ENCODE measurements at places on chromosomes 11 and 22.

DNA sequence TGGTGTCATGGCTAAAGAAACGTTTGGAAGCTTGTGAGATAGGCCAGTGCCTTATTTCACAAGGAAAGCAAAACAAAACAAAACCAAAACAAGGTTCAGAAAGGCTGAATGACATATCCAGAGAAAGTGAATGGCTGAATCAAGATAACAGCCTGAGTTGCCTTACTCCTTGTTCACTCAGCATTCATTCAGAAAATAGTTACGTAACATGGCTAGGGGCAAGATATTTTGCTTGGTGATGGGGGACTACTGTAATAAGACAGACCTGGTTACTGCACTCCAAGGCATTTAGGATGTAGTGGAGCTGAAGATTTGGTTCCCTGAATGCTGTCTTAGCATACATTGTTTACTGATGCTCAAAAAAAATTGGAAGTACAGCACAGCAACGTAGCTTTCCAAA lies 47.7 kb downstream of the C11orf91 start:
- DNase-seq: no peak

GRCh38 chr22:39214383-39215069 lies 30.3 kb downstream of the PDGFB start:
- no peak for DNase-seq

DNA sequence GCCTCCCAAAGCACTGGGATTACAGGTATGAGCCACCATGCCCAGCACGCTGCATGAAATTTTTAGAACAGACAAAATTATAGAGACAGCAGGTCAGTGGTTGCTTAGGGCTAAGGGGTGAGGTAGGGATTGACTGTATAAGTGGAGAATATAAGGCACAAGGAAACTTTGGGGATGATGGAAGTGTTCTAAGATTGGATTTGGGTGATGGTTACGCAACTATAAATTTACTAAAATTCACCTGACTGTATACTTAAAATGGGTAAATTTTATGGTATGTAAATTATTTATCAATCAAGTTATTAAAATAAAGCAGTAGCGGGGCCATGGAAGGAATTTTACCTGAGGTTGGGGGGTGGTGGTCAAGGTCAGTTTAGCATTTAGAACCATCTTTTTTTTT lies 16.4 kb upstream of the POLD3 start:
- DNase-seq: no peak

DNA sequence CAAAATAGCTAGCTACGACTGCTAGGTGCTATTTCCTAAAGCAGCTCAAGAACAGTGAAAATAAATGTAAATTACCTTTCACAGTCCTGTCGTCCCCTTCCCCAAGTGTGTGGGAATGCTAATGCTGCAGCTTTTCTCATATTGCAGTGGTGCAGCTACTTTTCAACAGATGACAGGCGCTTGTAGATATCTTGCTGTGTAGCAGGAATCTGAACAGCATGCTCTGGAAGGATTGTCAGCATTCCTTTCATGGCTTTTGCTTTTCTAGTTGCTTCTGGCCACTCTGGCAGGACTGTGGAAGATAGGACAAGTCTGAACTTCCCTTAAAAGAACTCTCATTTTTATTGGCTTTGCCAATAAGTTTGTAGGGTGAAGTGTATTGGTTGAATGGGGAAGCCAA lies 18.8 kb downstream of the FAR1 start:
- no peak for DNase-seq

DNA sequence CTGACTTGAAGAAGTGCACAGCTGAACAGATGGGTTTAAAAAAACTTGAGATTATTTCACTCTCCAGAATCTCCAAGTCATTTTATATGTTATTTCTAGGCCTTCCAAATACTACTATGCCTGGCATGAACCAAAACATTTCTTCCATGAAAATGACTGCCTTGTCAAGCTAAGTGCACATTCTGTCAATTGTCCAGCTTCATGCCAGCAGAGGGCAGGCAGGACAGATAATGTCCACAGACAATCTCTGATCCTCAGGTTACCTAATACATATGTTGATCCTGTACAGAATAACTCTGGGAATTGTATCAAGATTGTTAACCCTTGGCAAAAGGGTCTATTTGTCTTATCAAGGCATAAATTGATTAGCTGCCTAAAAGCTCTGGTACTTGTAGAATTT lies 229.5 kb downstream of the AASDHPPT start:
- no peak for DNase-seq

GRCh38 chr11:109109571-109110315 lies 312.2 kb upstream of the C11orf87 start:
- DNase-seq: no peak

- no peak for DNase-seq
These were observed 85.3 kb upstream of the MYO18B start for GRCh38 chr22:25656724-25657123.

- no peak for DNase-seq
These were observed 371.6 kb downstream of the CADM1 start for GRCh38 chr11:115132436-115133228.

DNA sequence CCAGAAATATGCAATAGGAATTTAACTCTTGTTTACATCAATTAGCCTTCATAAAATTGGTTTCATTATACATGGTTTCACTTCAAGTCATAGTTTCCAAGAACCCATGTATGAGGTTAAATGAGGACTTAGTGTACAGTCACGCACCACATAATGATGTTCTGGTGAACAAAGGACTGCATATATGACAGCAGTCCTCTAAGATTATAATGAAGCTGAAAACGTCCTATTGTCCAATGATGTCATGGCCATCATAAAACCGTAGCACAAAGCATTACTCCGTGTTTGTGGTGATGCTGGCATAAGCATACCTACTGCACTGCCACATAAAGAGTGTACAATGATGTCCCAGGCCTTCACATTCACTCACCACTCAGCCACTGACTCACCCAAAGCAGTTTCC lies 31.1 kb downstream of the SMCO4 start:
- no peak for DNase-seq

- DNase-seq: no peak
These were observed 7.3 kb downstream of the CADM1 start for GRCh38 chr11:115496892-115497291.

GRCh38 chr22:39176143-39176713 lies 23.7 kb upstream of the CBX7 start:
- no peak for DNase-seq

GRCh38 chr11:117933930-117934329 lies 4.7 kb upstream of the TMPRSS13 start:
- no peak for DNase-seq

DNA sequence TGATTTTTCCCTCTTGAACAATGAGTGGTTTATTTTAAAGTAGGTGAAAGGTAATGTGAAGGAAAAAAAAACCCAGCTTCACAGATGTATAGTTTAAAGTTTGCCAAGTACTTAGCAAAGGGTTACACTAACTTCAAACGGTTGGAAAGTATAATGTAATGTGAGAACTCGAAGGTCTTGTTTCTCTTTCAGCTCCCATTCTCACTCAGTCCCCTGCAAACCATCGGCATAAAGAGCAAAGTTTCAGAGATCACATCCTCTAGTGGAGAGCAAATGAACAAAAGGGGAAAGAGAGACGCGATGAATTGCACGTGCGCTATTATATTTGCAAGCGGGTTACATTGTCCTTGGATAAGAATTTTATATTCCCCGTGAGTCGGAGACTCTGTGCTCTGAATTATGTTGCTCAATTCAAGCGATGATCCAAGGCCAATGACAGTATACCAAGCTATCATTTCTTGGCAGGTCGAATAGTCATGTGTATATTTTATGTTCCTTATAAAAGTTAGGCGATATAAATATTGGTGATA lies 37.6 kb upstream of the BIRC3 start:
- DNase-seq: peak; percentile 2

DNA sequence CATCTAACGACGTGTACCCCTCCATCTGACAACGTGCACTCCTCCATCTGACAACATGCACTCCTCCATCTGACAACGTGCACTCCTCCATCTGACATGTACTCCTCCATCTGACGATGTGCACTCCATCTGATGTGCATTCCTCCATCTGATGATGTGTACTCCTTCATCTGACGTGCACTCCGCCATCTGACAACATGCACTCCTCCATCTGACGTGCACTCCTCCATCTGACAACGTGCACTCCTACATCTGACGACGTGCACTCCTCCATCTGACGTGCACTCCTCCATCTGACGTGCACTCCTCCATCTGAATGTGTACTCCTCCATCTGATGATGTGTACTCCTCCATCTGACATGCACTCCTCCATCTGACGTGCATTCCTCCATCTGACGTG lies 8.0 kb upstream of the IL17REL start:
- DNase-seq: no peak

DNA sequence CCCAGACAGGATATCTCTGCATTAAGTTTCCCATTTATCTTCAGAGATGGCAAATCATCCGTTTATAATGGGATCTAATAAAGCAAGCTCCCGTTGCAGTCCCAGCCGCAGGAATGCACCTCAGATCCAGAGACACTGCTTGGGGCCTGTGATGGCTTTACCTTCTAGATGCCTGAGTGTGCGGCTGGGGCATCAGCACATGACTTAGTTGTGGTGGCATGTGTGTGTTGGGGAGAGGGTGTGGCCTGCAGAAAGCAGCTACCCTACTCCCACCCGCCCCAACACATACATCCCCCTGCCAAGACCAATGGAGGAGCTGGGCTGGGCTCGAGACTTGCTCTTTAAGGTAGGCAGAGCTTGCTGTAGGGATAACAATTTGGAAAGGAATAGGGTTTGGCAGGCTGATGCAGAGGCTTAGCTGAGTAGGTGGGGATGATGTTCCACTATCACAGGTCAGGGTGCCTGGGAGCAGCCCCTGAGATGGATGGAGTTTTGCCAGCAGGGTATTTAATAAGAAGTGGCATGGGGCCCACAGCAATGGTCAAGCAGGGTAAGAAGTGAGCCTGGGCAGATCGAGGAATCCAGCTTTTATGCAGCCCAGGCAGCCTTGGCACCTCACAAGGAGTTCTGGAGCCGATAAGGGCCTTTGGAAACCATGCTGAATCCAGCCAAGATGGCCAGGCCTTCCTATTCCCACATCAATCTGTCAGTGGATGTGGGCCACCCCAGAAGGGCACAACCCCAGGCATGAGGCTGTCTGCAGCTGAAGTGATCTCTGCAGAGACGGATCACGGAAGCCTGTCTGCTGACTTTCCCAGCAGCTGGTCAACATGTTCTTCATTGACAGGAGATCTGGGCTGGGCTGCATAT lies 601.3 kb downstream of the BUD13 start:
- no peak for DNase-seq

DNA sequence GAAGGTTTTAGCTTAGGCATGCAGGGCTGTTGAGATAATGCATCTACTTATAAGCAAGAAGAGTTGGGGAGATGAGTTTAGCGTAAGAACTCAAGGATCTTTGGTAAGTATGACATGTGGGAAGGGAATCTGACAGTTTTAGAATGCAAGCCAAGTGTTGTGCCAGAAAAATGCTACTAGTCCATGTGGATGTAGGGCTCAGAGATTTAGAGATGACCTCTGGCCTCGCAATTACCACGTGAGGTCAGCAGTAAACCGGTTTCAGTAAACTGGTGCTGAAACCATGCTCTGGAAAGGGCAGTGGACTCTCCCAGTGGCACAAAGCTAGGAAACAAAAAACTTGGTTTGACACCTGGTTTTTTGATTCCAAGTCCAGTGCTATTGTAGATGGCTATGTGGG lies 18.9 kb downstream of the MRPL16 start:
- no peak for DNase-seq

GRCh38 chr11:37505406-37505805 lies 907.4 kb upstream of the RAG2 start:
- no peak for DNase-seq

- no peak for DNase-seq
These were observed 27.5 kb downstream of the ARVCF start for GRCh38 chr22:19988965-19989724.

DNA sequence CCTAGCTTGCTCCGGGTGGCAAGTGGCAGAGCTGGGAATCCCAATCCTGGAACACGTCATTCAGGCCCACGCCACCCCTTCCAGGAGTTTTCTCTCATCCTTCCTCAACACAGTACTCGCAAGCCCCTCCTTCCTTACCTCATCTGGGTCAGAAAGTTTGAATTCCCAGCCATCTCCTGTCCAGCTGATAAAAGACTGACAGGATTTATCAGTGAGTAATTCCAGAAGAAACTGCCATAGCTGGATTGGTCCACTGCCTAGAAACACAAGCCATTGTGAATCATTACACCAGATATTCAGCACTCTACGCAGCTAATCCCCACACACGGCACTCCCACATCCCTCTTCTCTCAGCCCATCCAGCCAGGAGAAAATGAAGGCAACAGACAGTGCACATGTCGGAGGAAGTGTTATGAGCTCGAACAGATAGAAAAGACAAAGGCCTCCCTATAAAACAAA lies 124.0 kb downstream of the ETS1 start:
- DNase-seq: no peak

GRCh38 chr11:70107756-70108155 lies 29.6 kb downstream of the ANO1 start:
- DNase-seq: no peak

- DNase-seq: no peak
These were observed 4.5 kb downstream of the FAM118A start for GRCh38 chr22:45314054-45314721.

- no peak for DNase-seq
These were observed 449.6 kb upstream of the B3GAT1 start for GRCh38 chr11:134861490-134862104.

DNA sequence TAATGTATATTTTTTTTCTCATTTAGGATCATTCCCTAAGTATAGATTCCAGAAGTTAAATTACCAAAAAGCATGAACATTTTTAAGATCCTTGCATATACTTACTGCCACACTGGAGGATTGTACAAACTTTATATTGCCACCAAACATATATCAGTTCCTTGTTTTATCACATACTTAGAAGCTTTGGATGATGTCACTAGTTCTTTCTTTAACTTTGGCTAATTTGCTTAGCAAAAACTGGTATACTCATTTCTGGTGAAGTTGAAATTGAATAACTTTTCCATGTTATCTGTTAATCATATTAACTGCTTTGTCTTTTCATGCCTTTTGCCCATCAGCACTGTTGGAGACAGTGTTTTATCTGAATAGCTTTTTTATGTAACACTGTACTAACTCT lies 31.6 kb upstream of the PRDM10 start:
- DNase-seq: no peak

- no peak for DNase-seq
These were observed 27.4 kb downstream of the MOB2 start for GRCh38 chr11:1459219-1459575.

GRCh38 chr11:29227811-29228210 lies 789.0 kb downstream of the KCNA4 start:
- no peak for DNase-seq

- DNase-seq: no peak
These were observed 5.6 kb upstream of the MFNG start for GRCh38 chr22:37491559-37492427.

All from DMS 273 treated with DMSO at 0.1 percent for 48 hours (cell line).